EH (cell line): ENCODE measurements at places on chromosomes 16 and 17.

GRCh38 chr17:45320931-45321461 is 4.2 kb upstream of the MAP3K14 start:
- DNase-seq = peak; percentile 100

- DNase-seq = peak; percentile 89
Observed at GRCh38 chr17:42698736-42699414, 16.5 kb downstream of the CNTNAP1 start.

GRCh38 chr17:33832262-33832661 is 422.8 kb upstream of the CCL2 start:
- DNase-seq = no peak

GRCh38 chr16:17370223-17370707 is 100.5 kb downstream of the XYLT1 start:
- DNase-seq = peak; percentile 61

GRCh38 chr17:29150161-29150560 is 30.0 kb downstream of the MYO18A start:
- DNase-seq = no peak

DNA sequence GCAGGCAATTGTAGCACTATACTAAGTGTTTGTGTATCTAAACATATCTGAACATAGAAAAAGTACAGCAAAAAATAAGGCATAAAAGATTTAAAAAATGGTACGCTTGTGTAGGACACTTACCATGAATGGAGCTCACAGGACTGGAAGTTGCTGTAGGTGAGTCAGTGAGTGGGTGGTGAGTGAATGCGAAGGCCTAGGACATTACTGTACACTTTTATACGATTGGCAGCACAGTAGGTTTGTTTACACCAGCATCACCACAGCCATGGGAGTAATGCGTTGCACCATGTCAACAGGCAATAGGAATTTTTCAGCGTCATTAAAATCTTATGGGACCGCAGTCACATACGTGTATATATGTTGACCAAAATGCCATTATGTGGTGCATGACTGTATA is 45.6 kb downstream of the DNAH9 start:
- no peak for DNase-seq

DNA sequence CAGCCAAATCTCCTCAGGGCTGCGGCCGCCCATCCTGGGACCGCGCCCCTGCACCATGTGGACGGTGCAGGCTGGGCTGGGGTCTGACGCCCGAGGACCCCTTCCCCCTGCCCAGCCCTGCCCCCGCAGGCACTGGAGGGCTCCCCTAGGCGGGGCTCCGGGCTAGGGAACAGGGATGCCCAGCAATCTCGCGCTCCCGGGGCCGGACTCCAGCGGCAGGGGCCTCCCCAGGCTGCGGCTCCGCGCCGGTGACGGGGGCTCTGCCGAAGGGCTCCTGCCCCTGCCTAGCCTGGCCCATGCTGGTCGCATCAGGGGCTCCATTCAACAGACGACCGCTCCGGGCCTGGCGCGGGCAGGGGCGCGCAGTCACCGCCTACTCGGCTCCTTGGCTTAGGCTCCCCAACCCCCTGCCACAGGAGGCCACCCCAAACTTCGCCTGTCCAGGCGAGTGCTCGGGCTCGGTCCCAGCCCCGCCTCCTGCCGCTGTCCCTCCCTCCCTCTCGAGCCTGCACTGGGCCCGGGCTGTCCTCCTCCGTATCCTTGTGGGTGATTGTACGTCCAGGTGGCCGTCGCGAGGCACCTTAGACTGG is 27.4 kb upstream of the ADORA2B start:
- no peak for DNase-seq

DNA sequence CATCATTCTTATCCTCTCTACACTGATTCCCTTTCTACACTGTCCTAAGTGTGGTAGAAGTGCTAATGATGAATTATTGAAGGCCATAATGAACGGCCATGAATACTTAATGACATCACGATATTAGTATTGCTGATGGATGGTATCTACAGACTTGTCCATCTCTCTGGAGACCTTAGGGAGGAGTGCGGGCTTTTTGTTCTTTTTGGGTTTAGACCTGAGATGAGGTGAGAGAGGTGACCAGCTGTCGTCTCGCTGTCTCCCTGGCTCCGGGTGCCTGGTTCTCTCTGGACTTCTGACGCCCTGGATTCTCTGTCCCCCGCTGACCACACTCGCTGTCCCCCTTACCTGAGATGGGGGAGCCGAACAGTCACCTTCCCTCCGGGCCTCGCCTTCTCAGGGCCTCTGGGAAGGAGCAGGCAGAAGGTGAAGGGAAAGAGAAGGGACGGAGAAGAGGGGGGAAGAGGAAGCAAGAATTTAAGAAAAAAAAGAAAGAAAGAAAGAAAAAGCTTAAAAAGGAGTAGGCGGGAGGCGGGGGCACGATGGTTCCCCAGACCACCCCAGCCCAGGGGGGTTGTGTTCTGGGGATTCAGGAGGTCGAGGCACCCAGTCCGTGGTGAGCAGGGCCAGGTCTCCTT is 17.1 kb downstream of the SGCA start:
- DNase-seq = peak; percentile 71

- no peak for DNase-seq
Observed at GRCh38 chr16:89332243-89332901, 114.9 kb downstream of the ZNF778 start.

DNA sequence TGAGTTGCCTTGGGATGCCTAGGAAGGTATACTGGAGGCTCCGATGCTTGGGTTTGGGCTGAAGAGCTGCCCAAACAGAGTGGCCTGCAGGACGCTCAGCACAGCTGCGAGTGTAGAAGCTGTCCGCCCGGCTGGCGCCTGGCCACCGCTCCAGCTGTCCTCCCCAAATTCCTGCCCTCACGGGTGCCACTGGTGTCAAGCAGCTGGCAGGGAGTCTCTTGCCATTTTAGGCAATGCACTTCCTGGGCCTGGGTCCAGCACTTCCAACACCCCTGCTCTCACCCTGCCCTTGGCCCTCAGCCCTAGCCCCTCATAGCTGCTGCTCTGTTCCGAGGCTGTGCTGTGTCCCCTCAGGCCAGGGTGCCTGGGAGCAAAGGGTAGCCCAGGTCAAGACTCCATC is 5.2 kb upstream of the PKMYT1 start:
- no peak for DNase-seq

DNA sequence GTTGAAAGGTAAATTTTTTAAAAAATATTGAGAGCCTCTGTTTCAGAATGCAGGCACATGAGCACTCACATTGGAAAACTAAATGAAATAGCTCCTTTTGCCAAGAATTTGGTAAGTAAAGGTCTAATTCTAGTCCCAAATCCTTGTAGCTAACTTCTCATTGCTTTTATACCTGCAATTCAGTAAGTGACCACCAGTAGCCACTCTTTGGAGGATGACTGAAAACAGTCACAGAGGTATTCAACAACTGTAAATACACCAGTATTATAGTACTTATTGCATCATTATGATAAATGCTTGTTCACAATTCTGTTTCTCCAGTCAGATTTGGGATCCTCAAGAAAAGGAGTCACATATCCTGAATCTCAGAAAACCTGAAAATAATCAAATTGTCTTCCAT is 562.4 kb upstream of the CDH11 start:
- DNase-seq = no peak

DNA sequence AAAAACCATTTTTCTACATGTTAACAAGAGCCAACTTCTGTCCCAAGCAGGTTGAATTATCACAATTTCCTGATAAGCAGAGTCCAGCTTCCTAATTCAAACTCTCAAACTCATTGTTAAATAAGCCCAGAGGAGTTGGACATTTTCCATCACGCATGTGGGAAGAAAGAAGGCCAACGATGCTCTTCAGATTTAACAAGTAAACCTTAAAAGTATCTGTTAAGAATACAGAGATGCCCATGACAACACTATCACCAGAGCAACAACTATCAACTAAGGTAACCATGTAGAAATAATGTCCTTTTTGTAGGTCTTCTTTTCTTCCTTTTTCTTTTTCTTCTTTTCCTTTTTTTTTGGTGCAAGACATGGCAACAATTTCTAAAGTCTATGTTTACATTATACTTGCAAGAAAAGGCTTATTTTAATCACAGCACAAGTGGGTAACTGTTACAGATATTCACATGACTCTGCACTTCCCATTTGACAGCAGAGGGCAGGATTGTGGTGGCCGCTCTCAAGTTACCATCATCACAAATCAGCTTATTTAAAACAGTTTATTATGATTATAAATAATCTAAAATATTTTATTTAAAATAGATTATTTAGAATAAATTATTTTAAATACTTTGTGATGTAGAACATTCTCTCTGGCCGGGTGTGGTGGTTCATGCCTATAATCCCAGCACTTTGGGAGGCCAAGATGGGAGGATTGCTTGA is 35.7 kb upstream of the DHRS7B start:
- DNase-seq = no peak
